HFFc6 (cell line): ENCODE measurements at places on chromosomes 13 and 19.

DNA sequence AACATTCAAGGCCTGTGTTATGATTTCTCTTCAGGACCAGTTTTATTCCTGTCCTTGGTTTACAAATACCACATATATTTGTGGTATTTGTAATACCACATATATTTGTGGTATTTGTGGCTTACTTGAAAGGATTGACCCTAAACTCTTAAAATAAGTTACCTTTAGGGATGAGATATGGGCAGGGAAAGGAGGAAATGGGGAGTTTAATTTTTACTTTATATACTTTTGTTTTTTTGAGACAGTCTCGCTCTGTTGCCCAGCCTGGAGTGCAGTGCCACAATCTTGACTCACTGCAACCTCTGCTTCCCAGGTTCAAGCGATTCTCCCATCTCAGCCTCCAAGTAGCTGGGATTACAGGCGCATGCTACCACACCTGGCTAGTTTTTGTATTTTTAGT, 2.3 kb upstream of the TGDS start:
- peaks cover 54% of the 10 kb centered on the region for H3K4me1 ChIP-seq
- no peak for DNase-seq
- H3K27me3 ChIP-seq, result no peaks in the 10 kb centered on the region

- peaks cover 13% of the 10 kb centered on the region for H3K36me3 ChIP-seq
- peaks cover 29% of the 10 kb centered on the region for H3K4me1 ChIP-seq
- DNase-seq, result peak; percentile 95
- no peaks in the 10 kb centered on the region for H3K27me3 ChIP-seq
- H3K27ac ChIP-seq, result peak overlapping the region; percentile 76
These were observed 2506.4 kb downstream of the PCDH9 start for GRCh38 chr13:64723724-64724123.

GRCh38 chr19:1427221-1427920, 10.8 kb upstream of the RPS15 start:
- no peak overlapping the region for H3K4me3 ChIP-seq
- H3K4me1 ChIP-seq, result no peaks in the 10 kb centered on the region
- peaks cover 4% of the 10 kb centered on the region; the same call in 1 of the 2 replicates for H3K27me3 ChIP-seq
- peaks cover 4% of the 10 kb centered on the region; the same call in 1 of the 2 replicates for H3K36me3 ChIP-seq
- no peak for DNase-seq
- no peak overlapping the region for H3K27ac ChIP-seq

DNA sequence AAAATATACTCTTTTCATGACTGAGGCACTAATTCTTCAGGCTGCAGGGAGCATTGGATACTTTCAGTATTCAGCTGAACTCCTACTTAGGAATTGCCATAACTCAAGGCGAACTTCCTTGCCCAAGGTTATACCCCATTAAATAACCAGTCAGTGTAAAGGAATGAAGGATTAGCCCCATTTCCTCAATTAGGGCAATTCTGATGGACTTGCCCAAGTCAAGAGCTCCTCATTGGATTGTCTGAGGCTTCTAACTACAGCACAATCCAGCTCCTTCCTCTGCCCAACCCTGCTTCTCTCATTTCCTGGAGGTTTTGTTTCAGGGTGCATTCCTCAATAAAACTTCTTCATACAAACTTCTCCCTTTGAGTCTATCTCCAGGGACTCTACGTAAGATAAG, 329.2 kb downstream of the LIG4 start:
- H3K36me3 ChIP-seq, result no peaks in the 10 kb centered on the region
- H3K27me3 ChIP-seq, result no peaks in the 10 kb centered on the region; the same call in 1 of the 2 replicates
- H3K27ac ChIP-seq, result no peak overlapping the region
- no peak overlapping the region for H3K4me3 ChIP-seq
- no peaks in the 10 kb centered on the region for H3K4me1 ChIP-seq

DNA sequence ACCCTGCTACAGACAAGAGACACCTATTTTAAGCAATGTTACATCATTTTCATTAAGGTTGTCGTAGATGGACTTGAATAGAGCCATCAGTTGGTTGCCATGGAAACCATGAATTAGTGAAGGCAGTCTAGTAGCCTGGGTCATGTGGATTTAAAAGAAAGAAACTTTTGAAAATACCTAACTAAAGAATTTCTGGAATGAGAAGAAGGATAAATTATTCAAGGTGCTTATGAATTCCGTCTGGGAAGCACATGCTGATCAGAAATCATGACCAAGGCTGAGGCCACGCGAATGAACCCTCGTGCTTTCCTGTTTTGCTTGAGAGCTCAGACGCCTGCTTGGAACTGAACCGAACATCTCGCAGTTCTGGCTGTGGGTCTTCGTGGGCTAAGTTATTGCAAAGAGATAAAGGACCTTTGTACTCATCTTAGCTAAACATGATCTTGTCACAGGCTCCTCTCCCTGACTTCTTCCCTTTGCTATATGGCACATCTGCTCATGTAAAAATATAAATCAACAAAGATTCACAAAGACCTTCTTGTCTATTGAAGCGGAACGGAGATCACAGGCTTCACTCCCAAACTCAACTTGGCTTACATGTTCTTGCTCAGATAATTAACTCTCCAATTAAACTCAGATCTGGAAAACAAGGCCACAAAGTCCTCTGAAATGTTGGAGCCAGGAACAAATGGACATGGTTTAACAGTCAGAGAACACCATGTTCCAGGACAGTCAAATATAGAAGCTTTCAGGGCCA, 140.2 kb downstream of the NUFIP1 start:
- peaks cover 1% of the 10 kb centered on the region for H3K4me1 ChIP-seq
- DNase-seq, result no peak
- H3K27me3 ChIP-seq, result no peaks in the 10 kb centered on the region
- no peak overlapping the region for H3K27ac ChIP-seq

DNA sequence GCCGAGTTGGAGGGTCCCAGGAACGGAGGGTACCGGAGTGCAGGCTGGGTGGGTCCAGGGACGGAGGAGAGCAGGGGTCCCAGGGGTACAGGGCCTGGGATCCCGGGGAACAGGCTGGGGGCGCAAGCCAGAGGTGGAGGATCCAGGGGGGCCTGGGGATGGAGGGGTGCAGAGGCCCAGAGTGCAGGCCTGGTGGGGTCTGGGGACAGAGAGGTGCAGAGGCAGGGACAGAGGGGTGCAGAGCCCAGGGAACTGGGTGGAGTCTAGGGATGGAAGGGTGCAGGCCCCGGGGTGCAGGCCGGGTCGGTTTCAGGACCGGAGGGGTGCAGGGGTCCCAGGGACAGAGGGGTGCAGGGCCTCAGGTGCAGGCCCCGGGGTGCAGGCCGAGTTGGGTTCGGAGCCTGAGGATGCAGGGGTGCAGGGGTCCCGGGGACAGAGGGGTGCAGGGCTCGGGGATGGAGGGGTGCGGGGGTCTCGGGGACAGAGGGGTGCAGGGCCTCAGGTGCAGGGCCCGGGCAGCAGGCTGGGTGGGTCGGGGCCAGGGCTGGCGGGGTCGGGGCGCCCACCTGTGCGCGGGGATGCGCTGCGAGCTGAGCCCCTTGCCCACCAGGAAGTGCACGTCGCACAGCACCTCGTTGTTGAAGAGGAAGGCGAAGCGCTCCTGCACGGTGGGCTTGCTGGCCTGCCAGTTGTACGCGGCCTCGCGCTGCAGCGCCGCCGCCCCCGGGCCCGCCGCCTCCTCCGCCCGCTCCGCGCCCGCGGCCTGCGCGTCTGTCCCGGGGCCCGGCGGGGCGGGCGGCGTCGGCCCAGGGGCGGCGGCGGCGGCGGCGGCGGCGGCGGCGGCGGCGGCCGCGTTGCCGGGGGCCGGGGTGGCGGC, 545 bp downstream of the BTBD2 start:
- H3K36me3 ChIP-seq, result peaks cover 8% of the 10 kb centered on the region; the same call in 1 of the 2 replicates
- peak overlapping the region; percentile 18; the same call in 1 of the 2 replicates for H3K27ac ChIP-seq
- peak overlapping the region; percentile 83 for H3K4me3 ChIP-seq
- DNase-seq, result no peak
- peaks cover 3% of the 10 kb centered on the region for H3K27me3 ChIP-seq
